ENCODE measurements at places on chromosomes 13 and 19.

GRCh38 chr13:40665126-40666044 is 1.1 kb downstream of the FOXO1 start:
- H3K36me3 ChIP-seq: no peaks in the 10 kb centered on the region
- DNase-seq: peak; percentile 50
- peak overlapping the region; percentile 90 for H3K4me3 ChIP-seq

- H3K4me1 ChIP-seq: no peaks in the 10 kb centered on the region
- no peaks in the 10 kb centered on the region for H3K36me3 ChIP-seq
- H3K4me3 ChIP-seq: no peak overlapping the region
- H3K27me3 ChIP-seq: no peaks in the 10 kb centered on the region
- no peak for DNase-seq
Observed at GRCh38 chr13:66367356-66367755, 862.8 kb downstream of the PCDH9 start.

DNA sequence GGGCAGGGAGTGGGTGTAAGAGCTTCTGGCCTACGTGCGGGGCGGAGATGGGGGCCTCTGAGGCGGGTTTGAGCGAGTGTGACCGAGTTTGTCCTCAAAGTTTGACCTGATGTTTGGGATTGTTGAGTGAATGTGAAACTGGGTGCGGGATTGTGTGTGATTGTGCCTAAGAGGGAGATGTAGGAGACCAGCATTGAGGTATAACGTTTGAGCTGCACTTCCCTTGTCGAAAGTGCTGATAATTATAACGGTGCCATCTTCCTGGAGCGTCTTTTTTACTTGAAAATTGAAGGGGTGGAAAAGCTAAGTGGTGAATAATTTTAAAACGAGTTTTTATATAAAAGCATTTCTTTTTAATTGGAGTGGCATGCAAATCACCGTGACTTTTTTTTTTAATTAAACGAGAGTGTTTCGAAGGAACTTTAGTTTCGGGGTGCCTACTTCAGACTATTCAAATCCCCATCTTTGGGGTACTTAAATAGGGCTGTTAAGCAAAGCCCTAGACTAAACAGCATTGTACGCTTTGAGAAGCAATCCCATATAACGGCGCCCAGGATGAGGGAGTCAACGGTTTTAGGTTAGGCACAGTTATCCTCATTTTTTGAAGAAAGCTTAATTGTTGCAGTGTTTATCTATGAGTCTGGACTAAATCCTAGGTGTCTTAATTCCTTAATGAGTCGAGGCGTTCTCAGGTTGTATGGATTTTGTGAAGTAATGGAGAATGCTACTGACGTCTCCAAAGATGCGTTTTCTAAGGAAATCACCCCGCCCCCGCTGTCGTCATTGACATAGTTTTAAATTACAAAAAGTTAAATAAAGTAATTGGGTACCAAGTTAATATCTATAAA is 594 bp downstream of the ZNF146 start:
- H3K4me3 ChIP-seq: peak overlapping the region; percentile 84
- peaks cover 43% of the 10 kb centered on the region for H3K36me3 ChIP-seq
- no peaks in the 10 kb centered on the region for H3K4me1 ChIP-seq
- DNase-seq: peak; percentile 46

DNA sequence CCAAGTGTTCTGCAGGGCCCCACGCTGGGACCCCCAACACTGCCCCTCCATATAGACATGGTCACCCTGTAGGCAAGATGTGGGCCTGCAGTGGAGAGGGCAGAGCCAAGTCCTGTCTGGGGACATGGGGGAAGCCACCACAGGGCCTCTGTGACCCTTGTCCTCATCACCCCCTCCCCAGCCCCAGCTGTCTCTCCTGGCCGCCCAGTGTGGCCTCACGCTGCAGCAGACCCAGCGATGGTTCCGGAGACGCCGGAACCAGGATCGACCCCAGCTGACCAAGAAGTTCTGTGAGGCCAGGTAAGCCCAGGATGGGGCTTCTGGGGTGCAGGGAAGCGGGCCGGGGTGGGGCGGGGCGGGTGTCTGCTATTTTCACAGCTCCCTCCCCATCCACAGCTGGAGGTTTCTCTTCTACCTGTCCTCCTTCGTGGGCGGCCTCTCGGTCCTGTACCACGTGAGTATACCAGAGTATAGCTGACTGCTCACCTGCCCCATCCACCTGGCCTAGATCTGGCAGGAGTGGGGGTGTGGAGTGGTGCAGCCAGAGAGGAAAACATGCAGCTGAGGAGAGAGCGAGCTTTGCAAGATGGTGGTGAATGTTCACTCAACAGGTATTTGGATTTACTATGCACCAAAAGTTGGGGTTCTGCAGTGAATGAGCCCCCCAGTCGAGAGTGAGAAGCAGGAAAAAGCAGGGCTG is 46.4 kb downstream of the CERS4 start:
- no peaks in the 10 kb centered on the region for H3K36me3 ChIP-seq
- no peak overlapping the region for H3K4me3 ChIP-seq
- DNase-seq: no peak
- no peaks in the 10 kb centered on the region for H3K4me1 ChIP-seq
- no peaks in the 10 kb centered on the region for H3K27me3 ChIP-seq

GRCh38 chr13:62287764-62288163 is 872.1 kb upstream of the PCDH20 start:
- no peak overlapping the region for H3K4me3 ChIP-seq
- no peak for DNase-seq
- H3K36me3 ChIP-seq: no peaks in the 10 kb centered on the region
- no peaks in the 10 kb centered on the region for H3K4me1 ChIP-seq

- no peaks in the 10 kb centered on the region for H3K36me3 ChIP-seq
- peak overlapping the region; percentile 51 for H3K4me3 ChIP-seq
- H3K27me3 ChIP-seq: no peaks in the 10 kb centered on the region
- peak overlapping the region; percentile 80 for H3K27ac ChIP-seq
- no peaks in the 10 kb centered on the region for H3K4me1 ChIP-seq
- peak; percentile 68 for DNase-seq
Observed at GRCh38 chr13:104021806-104022397, 955.7 kb upstream of the SLC10A2 start.

DNA sequence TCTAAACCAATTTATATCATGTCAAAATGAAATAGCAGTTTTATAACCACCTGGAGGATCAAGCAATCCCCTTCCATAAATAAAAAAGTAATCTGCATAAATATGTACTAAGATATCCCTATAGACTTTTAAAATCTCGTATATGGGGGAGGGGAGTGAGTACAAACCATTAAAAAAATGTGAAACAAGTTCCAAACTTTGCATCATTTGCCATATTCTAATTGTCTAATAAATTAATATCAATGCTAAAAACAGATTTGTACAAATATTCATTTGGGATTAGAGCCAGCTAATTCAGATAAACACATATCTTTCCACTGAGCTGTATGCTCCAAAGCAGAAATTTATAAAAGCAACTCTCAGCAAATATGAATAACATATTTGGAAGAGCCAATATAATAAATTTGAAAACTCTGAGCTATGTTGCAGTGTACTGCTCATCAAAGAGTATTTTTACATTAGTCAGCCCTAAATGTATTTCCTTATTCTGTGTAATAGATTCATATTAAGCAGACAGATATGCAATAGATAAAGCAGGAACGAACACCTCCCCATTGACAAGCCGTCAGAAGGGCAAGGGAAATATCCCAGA is 970.2 kb downstream of the EFNB2 start:
- no peaks in the 10 kb centered on the region for H3K27me3 ChIP-seq
- no peak overlapping the region for H3K27ac ChIP-seq
- no peaks in the 10 kb centered on the region for H3K36me3 ChIP-seq
- DNase-seq: no peak
- H3K4me1 ChIP-seq: no peaks in the 10 kb centered on the region
- no peak overlapping the region for H3K4me3 ChIP-seq
